Cortex of kidney (tissue), 1 donor: ENCODE measurements at places on chromosomes 6 and 20.

- no peak for DNase-seq
These were observed 1.1 kb upstream of the MRGBP start for GRCh38 chr20:62795023-62795761.

- DNase-seq: no peak
These were observed 57.8 kb upstream of the NELFCD start for GRCh38 chr20:58923117-58923712.

- DNase-seq: no peak
These were observed 2.1 kb downstream of the PANK2 start for GRCh38 chr20:3890999-3891929.

DNA sequence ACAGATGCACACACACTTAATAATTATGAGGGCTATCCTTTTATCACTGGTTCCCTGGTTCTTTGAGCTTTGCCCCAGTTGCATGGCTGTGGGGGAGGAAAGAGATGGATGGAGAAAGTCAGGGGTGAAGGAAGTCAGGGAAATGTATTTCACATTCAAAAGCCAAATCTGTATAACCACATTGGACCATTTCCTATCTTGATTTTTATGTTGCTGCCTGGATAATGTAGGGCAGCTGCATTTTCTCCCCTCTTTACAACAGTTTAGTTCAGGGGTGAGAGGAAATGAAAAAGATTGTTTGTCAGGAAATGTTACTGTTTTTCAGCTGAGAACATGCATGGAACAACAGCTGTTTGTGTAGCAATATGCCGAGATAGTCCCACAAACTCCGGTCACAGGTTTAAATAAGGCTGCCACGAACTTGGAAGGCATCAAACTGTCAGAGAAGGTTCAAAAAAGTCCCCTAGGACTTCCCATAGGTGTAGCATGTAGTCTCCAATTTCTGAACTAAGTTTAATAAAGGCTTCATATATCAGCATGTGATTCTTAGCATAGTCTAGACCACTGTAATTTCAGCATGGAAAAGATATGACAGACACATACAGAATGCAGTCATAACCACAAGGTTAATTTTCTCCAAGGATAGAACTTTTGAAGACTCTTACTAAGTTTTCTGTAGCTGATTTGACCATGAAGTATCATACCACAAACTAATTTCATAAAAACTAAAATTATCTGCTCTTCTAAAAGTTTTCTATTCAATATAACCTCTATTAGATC, 82.1 kb upstream of the COL21A1 start:
- DNase-seq: no peak

DNA sequence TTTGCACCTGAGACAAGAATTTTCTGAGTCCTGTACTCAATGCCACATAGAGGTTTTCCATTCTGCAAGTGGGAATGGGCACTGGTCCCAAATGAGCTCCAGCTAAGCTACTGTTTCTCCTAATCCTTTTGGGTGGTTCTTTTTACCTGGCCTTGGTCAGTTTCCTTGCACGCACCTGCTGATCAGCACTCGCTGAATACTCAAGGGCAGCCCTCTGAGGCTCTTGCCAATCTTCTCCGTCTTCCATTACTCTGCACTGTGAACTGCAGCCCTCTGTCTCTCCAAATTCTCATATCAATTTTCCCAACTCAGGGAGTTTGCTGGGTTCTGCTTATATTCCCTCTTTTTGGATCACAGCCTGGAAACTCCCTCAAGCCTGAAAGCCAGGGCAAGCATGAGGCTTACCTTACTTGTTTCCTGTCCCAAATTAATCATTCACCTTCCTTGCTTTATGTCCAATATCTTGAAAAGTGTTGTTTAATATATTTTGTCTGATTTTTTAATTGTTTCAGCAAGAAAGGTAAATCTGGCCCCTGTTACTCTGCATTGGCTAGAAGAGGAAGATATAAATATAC, 138.0 kb upstream of the TBX18 start:
- no peak for DNase-seq
